NCI-H510A treated with DMSO at 0.1 percent for 48 hours (cell line): ENCODE measurements at places on chromosomes 2 and 18.

- no peak for DNase-seq
Measured at GRCh38 chr2:207109768-207110167, 56.0 kb downstream of the KLF7 start.

DNA sequence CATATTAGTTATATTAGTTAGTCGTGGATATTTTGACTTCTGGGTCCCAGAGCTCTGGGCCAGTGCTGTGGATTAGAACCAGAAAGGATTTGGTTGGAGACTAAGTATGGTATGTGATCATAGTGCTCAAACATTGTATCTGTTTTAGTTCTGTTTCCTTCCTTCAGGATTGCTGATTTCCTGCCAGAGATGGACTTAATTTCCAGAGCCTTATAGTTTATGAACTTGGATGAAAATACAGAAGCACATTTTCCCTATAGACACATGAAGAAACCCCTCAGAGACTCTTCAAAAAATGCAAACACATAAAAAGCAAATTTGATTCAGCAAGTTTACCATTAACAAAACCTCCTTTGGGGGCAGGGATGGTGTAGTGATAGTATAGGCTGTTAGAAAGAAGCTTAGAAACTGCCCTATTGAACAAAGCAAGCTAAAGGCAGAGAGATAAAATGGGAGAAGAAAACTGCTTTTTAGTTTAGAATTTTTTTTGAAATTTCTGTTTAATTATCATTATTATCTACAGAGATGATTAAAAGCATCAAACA, 88.7 kb upstream of the EFEMP1 start:
- DNase-seq, result no peak

GRCh38 chr2:241909769-241910168, 40.2 kb downstream of the RTP5 start:
- no peak for DNase-seq

DNA sequence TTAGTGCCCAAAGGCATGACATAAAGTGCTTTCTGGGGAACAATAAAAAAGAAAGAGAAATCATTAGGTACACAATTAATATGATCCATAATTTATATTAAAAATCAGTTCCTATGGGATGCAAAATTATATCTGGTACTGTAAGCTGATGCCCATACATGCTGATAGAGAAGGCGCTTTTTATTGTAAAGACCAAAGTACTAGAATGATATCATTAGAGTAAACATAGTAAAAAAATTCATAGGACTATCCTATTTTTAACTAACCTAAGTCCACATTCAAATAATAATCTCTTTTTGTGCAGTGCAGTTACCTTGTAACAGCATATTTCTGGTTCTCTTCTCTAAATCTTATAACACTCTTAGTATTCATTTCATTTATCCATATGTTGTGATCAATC, 252.2 kb downstream of the ASXL3 start:
- peak; percentile 64 for DNase-seq

DNA sequence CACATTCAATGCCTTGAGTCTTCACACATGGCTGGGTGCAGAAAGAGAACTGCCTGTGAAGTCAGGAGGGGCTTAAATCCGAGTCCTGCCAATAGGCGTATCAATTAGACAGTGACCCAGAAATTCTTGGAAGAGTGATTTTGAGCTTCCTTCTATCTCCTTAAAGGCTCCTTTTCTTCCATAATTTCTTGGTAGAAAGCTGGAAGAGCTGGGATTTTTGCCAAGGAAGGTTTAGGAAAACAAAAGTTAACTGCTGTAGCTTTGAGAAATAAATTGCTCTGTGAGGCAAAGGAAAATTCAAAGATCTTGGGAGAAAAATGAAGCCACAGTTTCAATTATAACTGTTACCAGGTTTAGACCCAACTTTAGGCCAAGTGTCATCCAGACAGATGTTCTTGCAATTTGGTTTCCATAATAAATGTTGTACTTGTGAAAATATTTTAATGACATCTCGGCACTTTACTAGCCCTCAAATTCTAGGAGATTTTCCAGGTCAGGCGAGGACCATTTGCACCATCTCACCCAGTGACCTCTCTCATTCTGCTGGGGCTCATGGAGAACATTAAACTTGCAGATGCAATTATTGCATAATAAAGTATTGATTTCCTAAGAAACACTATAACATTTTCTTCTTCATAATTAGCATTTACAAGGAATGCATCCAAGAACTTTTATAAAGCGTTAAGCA, 329.7 kb upstream of the MEIS1 start:
- no peak for DNase-seq

- no peak for DNase-seq
Measured at GRCh38 chr2:43133336-43133707, 93.1 kb downstream of the ZFP36L2 start.

DNA sequence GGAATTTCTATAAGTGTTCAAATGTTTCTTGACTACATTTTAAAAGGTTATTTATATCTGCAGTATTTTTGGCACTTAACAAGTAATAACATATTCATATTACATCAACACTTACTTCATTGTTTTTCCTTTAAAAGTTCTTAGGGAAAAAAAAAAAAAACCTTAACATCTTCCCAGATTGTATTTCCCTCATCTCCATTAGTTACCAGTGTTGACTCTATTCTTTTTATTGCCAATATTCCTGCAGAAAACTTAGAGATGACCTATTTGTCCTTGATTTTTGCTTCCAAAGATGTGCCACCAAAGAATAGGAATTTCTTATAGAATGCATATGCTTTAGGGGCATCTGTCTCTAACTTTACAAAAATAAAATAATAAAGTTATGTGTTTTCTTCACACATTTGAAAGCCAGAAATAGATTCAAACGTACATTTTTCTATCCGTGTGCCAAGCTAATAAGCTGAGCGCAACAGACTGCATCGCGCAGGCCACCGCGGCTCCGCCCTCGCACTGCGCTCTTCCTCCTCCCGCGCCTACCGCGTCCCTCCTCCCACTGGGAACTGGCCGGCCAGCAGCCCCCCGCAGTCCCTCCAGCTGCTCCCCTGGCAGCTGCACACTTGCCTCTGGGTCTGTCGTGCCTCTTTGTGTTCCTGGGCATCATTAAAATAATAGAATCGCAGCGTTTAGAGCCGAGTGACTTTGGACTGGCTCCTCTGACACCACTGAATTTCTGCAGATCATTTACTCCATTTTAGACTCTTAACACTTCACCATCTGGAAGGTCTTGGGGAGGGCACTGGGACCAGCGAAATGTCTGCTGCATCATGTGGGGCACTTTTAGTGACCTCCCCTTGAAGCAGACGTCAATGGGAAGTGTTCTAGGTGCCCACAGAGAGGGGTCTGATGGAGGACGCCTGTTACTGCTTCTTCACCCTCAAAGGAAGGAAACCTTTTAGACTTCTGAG, 21.2 kb upstream of the NAB1 start:
- DNase-seq, result no peak

DNA sequence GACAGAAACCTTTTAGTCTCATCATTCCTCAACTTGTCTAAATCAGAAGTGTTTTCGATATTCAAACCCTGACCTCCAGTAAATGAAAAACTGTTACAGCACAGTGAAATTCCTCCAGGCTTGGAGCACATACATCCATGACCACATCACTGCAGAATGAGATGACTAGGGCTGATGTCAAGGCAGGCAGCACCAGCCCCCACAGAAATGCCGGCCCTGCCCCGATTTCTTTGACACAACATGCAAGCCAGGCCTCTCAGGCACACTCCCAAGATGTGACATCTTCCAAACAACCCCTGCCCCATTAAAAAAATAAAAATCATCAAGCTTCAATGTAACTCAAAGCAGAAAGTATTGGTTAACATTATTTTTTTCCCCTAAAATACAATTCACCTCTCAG, 103.3 kb downstream of the CTAGE1 start:
- no peak for DNase-seq

DNA sequence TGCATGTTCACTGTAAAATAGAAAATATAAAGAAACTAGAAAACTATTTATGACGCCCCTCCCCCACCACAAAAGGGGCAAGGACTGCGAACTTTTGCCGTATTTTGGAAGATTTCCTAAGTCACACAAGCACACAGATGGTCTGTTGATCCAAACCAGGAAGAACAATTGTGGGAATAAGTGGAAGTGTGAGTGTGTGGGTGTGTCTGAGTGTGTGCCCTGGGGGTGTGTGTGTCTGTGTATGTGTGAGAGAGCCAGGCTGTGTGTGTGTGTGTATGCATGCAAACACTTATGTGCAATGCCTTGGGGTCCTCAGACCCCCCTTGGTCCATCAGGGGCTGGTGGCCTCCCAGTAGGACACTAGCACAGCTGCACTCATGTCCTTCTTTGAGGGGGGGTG, 43.1 kb downstream of the HPCAL1 start:
- DNase-seq, result no peak

- no peak for DNase-seq
Measured at GRCh38 chr2:199216253-199216652, 241.5 kb downstream of the SATB2 start.

DNA sequence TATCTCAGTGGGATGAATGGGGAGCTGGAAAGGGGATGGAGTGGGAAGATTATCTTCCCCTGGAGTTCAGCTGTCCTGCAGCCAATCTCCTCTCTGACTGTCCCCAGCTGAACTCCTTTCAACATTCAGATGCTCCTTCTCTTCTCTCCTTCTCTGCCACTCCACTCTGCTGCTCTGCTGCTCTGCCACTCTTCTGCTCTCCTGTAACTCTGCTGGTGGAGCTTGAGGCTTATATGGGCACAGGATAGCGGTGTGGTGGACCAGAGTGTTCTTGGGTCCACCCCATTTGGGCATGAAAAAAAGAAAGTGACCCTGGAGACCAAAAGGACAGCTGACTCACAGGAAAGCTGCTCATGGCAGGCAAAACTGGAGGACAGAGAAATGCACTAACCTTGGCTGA, 26.6 kb downstream of the FAHD2B start:
- DNase-seq, result no peak

DNA sequence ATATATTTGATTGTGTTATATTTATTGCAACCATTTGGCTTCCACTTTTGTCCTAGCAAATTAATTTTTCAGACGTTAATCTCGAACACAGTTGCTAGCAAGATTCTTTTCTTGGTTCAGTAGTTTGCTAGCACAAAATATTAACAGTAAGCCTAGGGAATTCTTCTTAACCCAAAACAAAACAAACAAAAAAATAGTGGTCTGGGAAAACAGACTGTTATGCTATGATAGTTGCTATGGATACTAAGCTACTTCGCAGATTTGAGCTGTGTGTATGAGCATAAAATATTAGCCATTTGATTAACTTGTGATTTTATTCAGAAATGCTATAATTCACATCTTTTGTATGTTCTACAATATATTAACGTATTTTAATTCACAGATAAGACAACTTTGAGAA, 541.5 kb upstream of the NETO1 start:
- no peak for DNase-seq

GRCh38 chr2:158024288-158024898, 77.3 kb upstream of the UPP2 start:
- DNase-seq, result peak; percentile 17

DNA sequence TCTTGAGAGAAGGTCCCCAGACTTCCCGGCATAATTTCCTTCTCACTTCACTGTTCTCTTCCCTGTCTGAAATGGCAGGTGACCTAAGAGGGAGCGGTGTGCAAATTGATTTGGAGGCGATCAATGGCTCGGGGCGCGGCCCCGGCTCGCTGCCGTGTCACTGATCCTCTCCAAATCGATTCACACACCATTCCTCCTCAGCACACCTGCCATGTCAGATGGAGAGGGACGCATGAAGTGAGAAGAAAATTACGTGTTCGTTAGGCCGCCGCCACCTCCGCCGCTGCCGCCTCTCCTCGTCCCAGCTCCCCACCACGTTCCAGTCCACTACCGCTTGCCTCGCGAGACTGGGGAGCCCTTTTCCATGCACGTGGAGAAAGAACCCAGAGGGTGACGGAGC, 31.8 kb upstream of the BCL11A start:
- DNase-seq, result no peak

- DNase-seq, result no peak
Measured at GRCh38 chr2:121202541-121203310, 82.3 kb downstream of the TFCP2L1 start.

DNA sequence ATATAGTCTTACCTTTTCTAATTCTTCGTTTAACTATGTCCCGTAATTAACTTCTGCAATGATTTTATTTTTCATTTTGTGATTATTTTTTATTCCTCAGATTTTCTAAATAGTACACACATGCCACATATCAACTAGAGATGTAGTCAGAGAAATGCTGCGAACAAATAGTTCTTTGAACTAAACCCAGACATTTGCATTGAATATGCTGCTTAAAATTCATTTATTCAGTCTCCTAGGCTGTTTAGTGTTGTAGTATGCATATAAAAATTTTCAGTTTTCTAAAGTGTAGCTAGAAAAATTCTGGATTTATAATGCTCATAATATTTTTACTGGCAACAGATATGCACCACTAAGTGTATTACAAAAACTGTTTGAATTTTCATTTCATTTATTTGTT, 68.9 kb upstream of the SLC38A11 start:
- no peak for DNase-seq

- DNase-seq, result no peak
Measured at GRCh38 chr2:176110415-176111308, 3.6 kb downstream of the HOXD11 start.

- no peak for DNase-seq
Measured at GRCh38 chr2:81249152-81249551, 944.6 kb upstream of the LRRTM1 start.

GRCh38 chr2:151730262-151730975, 3.9 kb downstream of the NEB start:
- no peak for DNase-seq

DNA sequence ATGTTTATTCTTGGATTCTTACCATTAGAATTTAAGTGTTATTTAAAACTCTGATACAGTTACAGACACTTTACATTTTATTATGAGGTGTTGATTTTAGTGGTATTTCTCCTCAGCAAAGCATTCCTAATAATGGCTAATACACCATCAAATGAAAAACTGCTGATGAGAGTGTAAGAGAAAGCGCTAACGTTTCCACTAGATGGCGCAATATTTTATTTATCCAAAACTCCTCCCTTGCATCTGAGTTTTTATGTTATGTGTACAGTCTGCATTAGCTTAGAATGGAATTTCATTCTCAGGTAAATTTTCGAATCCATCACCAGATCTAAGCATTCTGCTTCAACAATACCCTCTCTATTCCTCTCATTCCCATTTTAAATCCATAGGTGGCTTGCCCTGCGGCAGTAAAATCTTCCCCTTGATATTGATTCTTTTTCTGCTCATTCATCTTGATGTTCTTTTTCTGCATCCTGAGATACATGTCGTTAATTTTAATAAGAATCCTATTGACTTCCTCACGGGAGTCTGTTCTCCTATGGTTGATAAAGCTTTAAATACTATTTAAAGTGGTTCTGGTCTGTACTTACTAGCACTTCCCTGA, 53.9 kb downstream of the PRKRA start:
- DNase-seq, result peak; percentile 96

DNA sequence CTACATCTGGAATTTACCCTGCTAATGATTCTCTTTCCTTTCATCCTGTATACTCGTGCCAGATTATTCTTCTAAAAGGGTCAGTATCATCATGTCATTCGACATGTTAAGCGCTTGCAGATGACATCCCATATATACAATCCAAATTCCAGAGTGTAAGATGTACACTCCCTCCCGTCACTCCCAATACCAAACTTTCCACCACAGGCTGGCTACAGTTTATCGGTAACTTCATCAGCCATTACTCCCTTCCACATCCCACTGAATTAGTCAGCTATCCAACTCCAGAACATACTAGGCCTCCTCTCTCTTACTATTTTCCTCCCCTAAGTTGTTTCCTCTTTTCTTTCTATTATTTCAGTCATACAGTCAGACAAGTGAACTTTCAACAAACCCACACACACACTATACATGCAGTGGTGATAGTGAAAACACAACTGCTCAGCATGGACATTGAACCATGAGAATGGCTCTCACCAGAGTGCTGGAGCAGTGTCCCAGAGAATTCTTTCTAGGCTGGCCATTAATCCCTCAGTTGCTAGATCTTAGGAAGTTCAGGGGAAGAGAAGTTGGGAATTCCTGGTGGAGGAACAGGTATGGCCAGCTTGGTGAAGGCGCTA, 10.6 kb upstream of the NMI start:
- no peak for DNase-seq
